ENCODE measurements at places on chromosomes 5 and 9.

DNA sequence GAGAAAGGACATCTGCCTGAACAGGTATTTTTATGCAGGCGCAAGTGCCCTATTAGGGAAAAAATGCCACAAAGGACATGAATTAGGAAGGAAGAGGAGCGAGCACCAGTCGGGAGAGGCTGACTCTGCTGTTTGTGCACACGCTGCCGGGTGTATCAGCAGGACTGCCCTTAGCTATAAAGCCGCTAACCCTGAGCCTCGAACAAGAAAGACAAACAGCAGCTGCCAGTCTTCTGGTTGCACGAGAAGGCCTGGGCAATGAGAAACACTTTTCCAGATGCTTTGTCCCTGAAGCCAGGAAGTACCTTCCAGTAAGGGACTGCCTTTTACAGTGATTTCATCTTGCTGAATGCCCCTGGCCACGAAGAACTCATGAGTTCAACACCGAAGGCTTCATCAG is 12.6 kb downstream of the QSOX2 start:
- DNase-seq: no peak

DNA sequence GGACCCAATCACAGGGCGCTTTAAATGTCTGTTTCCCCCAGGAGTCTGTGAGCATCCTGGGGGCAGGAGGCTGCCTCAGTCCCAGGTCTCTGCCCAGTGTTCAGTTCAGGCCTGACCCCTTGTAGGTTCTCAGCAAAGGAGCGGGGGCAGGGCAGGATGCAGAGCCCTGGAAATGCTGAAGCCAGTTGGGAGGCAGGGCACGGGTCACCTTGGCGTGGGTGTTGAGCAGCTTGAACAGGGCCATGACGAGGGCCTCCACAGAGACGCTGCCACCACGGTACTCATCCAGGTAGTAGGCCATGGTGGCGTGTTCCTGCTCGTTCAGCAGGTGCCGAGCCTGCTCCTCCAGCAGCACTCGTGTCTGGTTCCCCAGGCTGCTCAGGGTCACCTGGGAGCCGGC is 36.3 kb upstream of the AKNA start:
- no peak for DNase-seq

GRCh38 chr5:75461679-75462078 is 49.8 kb downstream of the CERT1 start:
- DNase-seq: no peak

- no peak for DNase-seq
These were observed 54.5 kb downstream of the SNCAIP start for GRCh38 chr5:122366501-122366900.

DNA sequence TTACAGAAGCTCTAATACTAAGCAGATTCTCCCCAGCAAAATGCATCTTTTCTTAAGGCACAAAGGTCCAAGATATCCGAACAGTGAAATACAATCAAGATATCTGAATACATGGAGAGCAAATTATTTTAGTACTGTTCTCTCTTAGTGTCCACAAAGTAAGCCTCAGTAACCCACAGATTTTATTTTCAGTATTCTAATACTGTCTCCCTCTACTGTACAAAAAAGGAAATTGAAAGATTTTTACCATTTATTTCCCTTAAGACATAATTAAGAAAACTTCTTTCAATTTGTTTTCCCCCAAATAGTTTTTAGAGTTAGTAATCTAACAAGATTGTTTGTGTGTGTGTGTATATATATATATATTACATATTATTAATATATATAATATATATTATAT is 24.7 kb upstream of the NOL6 start:
- no peak for DNase-seq

Measured in esophagus squamous epithelium (tissue), 5 donors.